AG09319 (cell line): ENCODE measurements at places on chromosomes 11 and 22.

DNA sequence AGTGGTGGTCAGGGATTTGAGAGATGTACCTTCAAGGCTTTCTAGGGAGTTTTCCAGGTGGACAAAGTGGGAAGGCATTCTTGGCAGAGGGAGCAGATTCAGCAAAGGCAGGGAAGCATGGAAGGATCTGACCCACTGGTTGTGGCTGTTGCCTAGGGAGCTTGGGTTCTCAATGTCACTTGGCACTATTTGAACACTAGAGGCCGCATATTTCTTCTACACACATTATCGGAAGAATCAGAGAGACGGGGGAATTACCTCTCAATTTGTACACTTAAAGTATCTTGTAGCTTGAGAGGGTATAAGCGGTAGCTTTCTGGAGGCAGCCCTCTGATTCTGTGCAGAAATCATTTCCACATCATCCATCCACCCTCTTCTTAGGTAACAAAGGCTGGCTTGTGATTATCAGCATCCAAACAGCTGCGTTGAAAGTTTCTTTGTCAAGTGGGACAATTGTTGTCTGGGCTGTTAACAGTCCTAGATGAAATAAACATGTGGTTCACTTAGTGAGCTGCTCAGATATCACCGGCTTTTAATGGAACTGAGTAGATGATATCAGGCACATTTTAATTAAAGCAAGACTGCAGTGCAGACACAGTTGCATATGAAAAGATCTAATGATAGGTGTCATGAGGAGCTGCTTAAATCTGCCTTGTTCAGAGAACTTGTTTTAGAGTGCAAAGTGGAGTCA lies 2.6 kb downstream of the NELL1 start:
- DNase-seq: no peak

- DNase-seq: no peak
Observed at GRCh38 chr11:1419811-1420210, 30.1 kb downstream of the BRSK2 start.

DNA sequence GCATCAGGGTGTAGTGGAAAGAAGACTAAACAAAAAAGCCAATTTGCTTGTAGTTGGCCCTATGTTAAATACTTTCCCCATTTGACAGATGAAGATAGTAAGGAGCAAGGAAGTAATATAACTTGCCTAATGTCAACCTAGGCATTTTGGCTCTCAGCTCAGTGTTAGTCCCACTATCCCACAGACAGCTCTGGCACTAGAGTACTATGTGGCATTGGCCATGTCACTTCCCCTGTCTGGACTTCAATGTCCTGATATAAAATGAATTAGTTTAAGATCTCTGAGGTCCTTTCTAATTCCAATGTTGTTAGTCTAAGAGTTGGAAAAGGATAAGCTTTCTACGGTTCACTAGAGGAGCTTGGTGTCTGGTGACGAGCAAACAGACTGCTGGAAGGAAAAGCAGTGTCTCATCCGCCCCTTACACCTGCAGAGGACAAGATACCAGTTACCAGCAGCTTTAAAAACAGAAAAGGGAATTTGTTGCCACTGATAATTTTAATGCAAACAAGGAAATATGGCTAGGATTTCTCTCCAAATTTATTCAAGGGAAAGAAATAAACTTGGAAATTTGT lies 92.5 kb downstream of the RELT start:
- DNase-seq: no peak

DNA sequence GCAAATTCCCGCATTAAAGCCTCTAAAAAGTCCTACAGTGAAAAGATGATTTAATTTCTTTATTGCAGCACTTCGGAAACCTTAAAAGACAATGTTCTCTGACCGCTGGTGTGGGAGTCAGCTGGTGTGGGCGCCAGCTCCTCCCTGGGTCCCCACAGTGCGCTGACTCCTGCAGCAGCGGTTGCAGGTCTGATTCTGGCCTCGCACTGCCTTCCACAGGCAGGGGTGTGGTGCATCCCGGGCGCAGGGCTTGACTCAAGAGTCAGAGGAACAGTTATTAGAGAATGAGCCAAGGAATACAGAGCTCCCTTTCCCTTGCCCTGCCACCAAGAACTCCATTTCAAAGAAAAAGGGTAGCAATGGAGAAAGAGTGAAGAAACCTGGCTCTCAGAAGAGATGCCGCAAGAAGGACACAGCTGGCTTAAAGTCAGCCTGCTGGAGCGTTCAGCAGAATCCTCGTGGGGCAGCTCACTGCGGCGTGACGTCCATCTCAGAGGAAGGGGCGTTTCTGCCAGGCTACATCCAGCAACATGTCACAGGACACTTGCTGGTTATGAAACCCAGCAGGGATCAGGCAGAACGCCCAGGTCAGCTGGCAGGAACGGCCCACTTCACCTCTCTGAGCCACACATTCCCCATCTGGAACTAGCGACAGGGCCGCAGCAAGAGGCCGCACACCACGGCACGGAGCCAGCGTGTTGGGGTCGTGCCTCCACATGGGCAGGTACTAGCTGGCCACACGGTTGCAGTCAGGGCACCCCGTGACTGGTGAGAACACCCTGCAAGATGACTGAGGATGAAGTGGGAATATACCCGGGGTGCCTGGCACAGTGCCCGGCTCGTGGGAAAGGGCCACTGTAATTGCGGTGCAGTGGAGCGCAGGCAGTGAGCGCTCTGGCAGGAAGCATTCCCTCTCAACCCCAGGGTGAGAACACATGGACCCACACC lies 18.1 kb upstream of the EFCAB6 start:
- no peak for DNase-seq

DNA sequence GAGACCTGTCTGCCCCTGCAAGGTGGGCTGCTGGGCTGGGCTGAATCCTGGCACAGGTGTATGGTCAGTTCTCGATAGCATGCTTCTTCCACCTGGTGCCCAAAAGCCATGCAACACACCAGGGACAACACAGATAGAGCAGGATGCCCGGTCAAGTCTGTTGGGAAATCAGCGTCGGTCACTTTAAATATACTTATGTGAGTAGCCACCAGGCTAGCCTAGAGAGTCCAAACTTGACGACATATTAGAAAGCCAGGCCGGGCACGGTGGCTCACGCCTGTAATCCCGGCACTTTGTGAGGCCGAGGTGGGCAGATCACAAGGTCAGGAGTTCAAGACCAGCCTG lies 8.9 kb downstream of the C1QTNF6 start:
- DNase-seq: no peak

DNA sequence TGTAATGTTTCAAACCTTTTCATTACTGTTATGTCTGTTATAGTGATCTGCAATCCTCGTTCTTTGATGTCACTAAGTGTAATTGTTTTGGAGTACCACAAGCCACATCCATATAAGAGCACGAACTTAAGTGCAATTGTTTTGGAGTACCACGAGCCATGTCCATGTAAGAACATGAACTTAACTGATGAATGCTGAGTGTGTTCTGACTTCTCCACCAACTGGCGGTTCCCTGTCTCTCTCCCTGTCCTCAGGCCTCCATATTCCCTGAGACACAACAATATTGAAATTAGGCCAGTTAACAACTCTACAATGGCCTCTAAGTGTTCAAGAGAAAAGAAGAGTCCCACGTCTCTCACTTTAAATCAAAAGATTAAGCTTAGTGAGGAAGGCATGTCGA lies 23.5 kb downstream of the TESMIN start:
- DNase-seq: no peak

DNA sequence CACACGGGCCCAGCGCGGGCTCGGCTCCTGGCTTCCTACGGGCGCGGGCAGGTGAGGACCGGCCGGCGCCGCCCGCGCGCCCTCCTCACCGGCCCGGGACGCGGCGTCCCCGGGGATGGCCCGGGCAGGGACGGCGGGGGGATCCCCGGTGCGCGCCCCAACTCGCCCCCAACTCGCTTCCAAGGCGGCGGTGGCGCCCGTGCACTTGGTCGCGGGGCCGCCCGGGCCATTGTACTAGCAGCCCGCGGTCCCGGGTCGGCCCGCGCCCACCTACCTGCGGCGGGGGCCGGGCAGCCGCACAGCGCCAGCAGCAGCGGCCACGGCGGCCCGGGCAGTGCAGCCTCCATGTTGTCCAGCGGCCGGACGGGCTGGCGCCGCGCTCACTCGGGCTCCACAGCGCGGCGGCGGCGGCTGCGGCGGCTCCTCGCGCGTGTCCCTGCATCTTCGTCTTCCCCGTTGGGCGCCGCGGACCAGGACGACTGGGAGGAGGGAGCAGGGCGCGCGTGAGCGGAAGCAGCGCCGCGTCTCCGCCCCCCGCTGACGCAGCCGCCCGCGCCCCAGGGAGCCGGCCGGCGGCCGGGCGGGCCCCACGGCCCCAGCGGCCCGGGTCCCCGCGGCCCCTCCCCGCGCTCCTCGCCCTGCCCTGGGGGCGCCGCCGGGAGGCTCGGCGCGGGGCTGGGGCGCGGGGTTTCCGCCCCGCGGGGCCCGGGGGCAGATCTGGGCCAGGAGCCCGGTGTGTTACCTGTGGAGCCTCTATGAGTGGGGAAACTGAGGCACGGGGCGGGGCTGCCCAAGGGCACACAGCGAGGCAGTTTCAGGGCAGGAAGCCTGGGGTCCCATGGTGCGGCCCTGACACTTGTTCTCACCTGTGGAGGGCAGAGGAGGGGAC lies 159.3 kb upstream of the GRK3 start:
- DNase-seq: peak; percentile 24
